Stimulated activated CD4-positive, alpha-beta T cell treated with anti-CD3 and anti-CD28 coated beads, Interleukin-15, amount 100 ng/mL, for 24 hours (primary cell): ENCODE measurements at places on chromosomes 11 and 22.

- no peak for DNase-seq
Observed at GRCh38 chr11:65887723-65888162, 528 bp downstream of the FIBP start.

DNA sequence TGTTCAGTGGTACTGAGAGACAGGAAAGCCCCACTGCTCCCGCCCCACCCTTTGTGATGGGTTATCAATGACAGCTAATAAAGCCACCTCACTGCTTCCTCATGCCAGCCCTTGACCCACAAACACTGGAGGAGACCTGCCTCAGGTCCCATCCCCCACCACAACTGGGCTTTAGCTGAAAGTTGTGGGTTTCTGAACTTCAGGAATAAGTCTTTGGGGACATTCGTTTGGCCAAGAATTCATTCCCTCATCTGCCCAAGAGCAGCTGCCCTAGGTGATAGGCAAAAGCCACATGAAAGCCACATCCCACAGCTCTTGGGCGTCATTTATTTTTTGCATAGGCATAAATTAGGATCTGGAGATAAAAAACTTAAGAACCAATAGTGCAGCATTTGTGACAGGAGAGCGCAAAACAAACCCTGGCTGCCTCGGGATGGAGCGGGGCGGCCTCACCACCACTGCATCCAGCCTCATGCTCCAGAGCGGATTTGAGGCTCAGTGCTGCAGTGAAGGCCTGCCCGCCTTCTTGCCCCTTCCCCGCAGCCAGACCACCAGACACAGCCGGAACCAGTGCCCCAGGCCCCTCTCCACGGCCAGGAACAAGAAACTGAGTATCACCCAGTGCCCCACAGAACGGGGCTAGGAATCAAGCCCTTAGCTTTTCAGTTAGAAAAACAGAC, 21.2 kb downstream of the SUN2 start:
- no peak for DNase-seq

DNA sequence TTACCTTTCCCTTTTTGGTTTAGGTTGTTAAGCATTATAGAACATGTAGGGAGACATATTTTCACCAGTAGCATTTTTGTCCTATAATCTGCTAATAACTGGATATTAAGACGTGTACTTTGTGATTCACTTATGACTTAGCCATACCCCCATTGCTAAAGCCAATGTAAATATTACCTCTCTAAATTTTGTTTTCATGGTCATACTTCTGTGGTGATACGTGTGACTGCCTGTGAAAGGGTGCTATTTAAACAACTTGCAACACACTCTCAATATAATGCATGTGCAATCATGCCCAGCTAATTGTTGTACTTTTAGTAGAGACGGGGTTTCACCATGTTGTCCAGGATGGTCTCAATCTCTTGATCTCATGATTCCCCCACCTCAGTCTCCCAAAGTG, 36.2 kb upstream of the PAK1 start:
- DNase-seq, result no peak

GRCh38 chr11:89487016-89487415, 4.2 kb downstream of the NOX4 start:
- no peak for DNase-seq

GRCh38 chr11:63280920-63281319, 37.5 kb upstream of the SLC22A25 start:
- DNase-seq, result no peak

- DNase-seq, result no peak
Observed at GRCh38 chr11:64238999-64239398, 1.9 kb upstream of the FKBP2 start.

GRCh38 chr11:82967381-82967780, 65.8 kb downstream of the DDIAS start:
- no peak for DNase-seq

GRCh38 chr22:19674129-19674928, 40.0 kb upstream of the SEPTIN5 start:
- DNase-seq, result no peak

GRCh38 chr11:27253224-27253623, 109.8 kb downstream of the CCDC34 start:
- DNase-seq, result no peak

DNA sequence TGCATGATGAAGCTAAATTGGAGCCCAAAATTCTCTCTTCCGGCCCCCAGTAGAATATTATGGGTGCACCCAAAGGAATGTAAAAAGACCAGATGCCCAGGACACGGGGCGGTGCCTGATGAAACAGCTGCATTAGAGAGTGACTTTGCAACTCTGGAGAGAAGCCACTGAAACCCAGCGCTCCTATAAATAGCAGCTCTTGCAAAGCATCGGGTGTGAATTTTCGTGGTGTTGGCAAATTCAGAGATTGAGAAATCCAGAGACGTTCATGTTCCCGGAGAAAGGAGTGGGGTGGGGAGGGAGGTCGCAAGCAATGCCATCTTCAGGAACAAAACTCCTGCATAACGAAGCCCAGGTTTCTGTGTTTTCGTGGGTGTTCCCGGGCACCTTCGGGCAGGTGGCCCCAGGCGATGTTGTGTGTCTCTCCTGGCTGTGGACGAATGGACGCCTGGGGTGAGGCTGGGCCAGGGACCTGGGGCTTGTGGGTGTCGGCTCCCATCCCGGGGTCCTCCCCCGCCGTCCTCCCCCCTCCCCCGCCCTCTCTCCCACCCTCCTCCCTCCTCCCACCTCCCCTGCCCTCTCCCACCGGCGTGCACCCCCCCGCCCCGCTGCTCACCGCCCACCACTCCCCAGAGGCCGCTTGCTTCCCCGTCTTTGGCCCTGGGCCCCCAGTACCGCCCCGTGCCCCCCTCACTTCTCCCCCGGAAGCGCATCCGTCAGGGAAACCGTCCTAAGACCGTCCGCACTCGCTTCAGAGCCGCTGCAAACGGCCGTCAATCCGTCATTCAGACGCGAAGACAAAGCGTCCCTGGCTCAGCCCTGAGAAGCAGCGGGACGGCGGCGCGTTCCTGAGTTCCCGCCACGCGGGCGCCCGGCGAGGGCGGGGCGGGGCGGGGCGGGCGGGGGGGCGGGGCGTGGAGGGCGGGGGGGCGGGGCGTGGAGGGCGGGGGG, 26.7 kb upstream of the TOLLIP start:
- DNase-seq, result peak; percentile 66

GRCh38 chr11:80819271-80819670, 1378.4 kb upstream of the TENM4 start:
- DNase-seq, result no peak
